NCI-H345 (cell line): ENCODE measurements at places on chromosomes 12 and 14.
A peak's percentile ranks its signal among the peaks of the same experiment; 100 is the strongest.

- DNase-seq, result no peak
Measured at GRCh38 chr12:49021292-49021915, 2.8 kb upstream of the PRKAG1 start.

DNA sequence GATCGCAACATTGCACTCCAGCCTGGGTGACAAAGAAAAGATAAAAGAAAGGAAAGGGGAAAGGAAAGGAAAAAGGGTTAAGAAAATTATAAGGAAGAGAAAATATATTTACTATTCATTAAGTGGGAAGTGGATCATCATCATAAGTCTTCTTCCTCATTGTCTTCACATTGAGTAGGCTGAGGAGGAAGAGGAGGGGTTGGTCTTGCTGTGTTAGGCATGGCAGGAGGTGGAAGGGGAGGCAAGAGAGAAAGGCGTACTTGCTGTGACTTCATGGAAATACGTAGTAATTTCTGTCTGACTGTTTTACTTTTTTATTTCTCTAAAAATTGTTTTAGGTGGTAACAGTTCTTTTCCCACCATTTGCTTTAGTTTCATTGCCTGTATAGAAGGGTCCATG, 26.2 kb downstream of the FAM177A1 start:
- DNase-seq, result no peak

GRCh38 chr12:114851981-114852380, 168.0 kb upstream of the TBX3 start:
- no peak for DNase-seq

GRCh38 chr12:117447665-117448366, 86.4 kb upstream of the NOS1 start:
- no peak for DNase-seq

- no peak for DNase-seq
Measured at GRCh38 chr12:100801320-100801719, 6.7 kb downstream of the ANO4 start.

GRCh38 chr14:45181806-45182205, 46.1 kb downstream of the FANCM start:
- no peak for DNase-seq

GRCh38 chr12:58425481-58426392, 484.4 kb downstream of the ATP23 start:
- DNase-seq, result peak; percentile 67

DNA sequence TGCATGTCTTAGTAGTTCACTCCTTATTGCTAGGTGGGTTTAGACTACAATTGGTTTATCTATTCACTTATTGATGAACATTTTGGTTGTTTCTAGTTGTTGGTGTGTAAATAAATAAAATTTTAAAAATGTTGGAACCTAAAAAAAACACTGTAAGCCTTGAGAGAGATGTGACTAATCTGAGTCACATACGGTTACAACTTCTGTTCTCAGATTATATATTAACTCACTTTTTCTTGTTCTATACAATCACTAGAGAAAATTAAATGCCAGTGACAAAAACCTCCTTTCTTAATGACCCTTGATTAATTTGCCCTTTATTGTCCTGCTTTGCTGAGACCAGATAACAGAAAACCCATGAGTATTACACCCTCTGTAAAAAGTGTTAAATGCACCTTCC, 7.1 kb upstream of the TDG start:
- no peak for DNase-seq

- DNase-seq, result no peak
Measured at GRCh38 chr14:27916326-27916725, 850.3 kb upstream of the FOXG1 start.
